ENCODE measurements at places on chromosomes 16 and 17.

GRCh38 chr17:65072660-65073071, 16.1 kb upstream of the GNA13 start:
- no peak for DNase-seq

DNA sequence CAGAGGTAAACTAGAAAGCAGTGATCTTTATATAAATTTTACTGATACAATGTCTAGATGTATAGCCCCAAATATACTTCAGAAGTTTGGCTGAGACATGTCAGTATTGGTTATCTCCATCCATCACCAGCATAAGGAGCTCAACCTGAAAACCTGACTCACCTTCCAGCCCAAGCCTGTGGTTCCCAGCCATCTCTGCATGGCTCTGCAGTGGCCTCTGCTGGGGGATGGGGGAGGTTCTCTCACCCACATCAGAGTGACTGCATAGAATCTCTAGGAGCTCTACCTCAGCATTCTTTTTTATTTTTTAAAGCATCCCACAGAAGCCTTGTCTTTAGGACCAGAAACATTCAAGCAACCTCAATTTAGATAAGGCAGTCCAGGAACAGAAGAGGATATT, 27.3 kb downstream of the USP7 start:
- DNase-seq = peak; percentile 91

GRCh38 chr17:80316431-80316830, 55.8 kb downstream of the RNF213 start:
- no peak for DNase-seq

DNA sequence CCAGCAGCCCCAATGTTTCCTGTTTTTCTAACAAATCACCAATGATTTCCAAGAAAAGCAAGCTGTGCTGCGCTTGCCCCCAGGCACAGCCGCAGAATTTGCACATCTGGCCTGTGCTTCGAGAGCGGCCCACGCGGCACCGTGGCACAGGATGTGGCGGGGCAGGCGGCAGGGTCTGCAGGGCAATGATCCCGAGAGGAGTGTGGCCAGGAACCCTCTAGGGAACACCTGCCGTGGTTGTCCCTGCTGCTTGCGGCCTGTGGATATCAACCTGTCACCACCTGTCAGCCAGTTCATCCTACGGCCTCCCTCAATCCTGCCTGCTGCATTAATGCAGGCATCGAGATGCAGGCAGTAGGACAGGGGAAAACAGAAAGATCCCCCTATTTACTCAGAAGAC, 24.0 kb downstream of the PIK3R5 start:
- peak; percentile 92 for DNase-seq

DNA sequence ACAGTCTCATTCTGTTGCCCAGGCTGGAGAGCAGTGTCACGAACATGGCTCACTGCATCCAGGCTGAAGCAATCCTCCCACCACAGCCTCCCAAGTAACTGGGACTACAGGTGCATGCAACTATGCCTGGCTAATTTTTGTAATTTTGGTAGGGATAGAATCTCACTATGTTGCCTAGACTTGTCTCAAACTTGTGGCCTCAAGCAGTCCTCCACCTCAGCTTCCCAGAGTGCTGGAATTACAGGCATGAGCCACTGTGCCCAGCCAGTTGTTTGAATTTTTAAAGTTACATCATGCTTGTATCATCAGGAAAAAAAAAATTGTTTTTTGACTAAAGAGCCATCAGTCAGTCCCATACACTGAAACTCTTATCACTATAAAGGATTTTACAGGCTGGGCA, 17.1 kb upstream of the VPS4A start:
- no peak for DNase-seq
